ENCODE measurements at places on chromosomes 13 and 19. TPM values are rescaled to one million over a fixed set of nuclear protein-coding genes. Genes with fewer than 3 reads are reported as not detected.

ZNF575 gene
- polyA plus RNA-seq: 1.8 TPM

ZNF724 gene
- 6.0 TPM for polyA plus RNA-seq

AP3D1 gene
- polyA plus RNA-seq: 69.1 TPM

PTH2 gene
- polyA plus RNA-seq: not detected

ACER1 gene
- polyA plus RNA-seq: 0.30 TPM

UBE2L5 gene
- 0.95 TPM for polyA plus RNA-seq

ATP4A gene
- polyA plus RNA-seq: not detected

MZT1 gene
- polyA plus RNA-seq: 16.0 TPM

FOSB gene
- 114 TPM for polyA plus RNA-seq

FPR3 gene
- 0.84 TPM for polyA plus RNA-seq

HCST gene
- 3.6 TPM for polyA plus RNA-seq

SLC5A5 gene
- polyA plus RNA-seq: 0.13 TPM

FXYD1 gene
- polyA plus RNA-seq: 67.0 TPM

Data from left lung (tissue), 14 donors.